Germinal center (tissue), 1 donor: ENCODE measurements at places on chromosomes 6 and 20.

DNA sequence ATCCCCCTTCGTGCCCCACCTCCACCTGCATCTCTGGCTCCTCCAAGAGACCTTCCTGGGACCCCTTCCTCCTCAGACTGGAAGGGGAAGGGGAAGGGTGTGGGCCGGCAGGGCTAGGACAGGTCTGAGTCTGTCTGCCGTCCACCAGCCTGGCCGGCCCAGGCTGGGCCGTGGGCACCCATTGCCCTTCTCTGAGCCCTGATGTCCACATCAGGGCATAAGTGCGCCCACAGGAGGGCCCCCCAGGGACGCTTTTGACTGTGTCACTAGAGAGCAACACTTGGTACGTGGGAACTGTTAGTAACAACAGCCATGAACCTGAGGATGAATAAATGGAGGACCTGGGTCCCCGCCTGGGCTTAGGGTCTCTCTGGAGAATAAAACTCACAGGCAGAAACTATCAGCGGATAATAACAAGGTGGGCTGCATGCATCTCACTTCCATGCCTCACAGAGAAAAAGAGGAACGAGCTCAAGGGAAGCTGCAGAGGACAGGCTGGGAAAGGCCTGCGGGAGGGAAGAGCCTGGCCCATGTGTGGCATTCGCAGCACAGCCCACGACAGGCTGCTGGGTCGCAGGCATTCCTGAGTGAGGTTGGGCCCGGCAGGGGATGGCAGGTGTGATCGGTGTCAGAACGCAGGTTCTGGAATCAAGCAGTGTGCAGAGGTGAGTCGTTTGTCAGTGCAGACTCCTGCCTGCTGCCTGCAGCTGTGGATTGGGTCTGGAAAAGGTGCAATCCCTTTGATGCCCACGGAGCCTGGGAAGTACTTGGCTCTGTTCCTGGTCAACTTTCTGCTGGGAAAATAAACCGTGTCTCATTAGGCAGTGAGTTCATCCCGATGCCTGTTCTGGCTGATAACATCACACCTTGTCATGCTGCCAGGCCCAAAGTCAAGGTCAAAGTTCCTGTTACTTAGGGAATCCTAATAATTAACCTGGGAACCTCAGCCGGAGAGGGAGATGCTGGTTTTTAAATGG is 60.9 kb downstream of the BCAS4 start:
- no peak for DNase-seq

GRCh38 chr20:31475472-31476293 is 595 bp downstream of the REM1 start:
- DNase-seq: no peak

- DNase-seq: peak; percentile 33
Measured at GRCh38 chr6:150633486-150633834, 33.8 kb downstream of the PLEKHG1 start.

- DNase-seq: no peak
Measured at GRCh38 chr20:48335308-48336050, 492.3 kb downstream of the PREX1 start.

- DNase-seq: no peak
Measured at GRCh38 chr6:119308048-119308570, 41.5 kb downstream of the MAN1A1 start.

DNA sequence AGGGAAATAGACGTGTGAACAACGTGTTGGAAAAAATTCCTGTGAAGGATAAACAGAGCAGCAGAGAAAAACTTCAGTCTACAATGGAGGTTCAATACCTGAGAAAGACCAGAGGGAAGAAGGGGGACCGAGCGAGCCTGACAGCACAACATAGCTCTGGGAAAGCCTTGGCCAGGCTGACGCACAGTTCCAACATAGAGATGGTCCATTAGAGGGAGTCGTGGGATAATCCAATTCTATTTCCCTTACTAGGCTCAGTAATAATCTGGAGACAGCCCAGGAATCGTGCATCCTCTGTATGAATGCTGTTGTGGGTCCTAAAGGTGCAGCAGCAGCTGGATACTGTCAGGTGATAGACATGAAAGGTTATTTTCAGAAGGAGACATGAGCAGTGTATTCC is 370.8 kb upstream of the BTBD3 start:
- DNase-seq: no peak

- no peak for DNase-seq
Measured at GRCh38 chr6:26045928-26046368, 41.3 kb upstream of the HFE start.

- no peak for DNase-seq
Measured at GRCh38 chr6:108294297-108294726, 542 bp upstream of the AFG1L start.

- no peak for DNase-seq
Measured at GRCh38 chr20:6629564-6629963, 137.9 kb upstream of the BMP2 start.

GRCh38 chr6:135018941-135019340 is 35.7 kb downstream of the HBS1L start:
- no peak for DNase-seq

- no peak for DNase-seq
Measured at GRCh38 chr20:31596831-31597480, 8.1 kb upstream of the ID1 start.

DNA sequence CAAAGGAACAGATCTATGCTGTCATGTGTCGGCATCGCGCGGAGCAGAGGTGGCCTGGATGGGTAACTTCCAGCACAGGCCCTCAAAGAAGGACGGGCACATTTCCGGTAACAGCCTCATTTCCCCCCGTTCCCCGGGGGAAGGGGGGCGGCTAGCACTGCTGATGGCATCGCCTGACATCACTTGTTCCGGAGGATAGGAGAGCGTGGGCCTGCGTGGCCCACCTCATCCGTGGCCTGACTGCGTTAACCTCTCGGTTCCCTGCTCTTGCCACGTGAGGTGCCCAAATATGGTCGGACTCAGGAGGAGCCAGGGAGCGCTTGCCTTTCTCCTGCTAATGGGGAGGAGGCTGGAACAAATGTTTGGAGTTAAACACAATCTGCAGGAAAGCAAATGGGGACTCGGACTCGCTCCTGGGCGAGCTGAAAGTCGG is at the start of gene AKAP12:
TSS of gene AKAP12 (plus strand) at position 365 of the 433 bp plus-strand sequence. CDS start 596 bp downstream, outside the sequence.
- DNase-seq: no peak

GRCh38 chr6:5450073-5450472 is 188.8 kb downstream of the FARS2 start:
- DNase-seq: no peak

DNA sequence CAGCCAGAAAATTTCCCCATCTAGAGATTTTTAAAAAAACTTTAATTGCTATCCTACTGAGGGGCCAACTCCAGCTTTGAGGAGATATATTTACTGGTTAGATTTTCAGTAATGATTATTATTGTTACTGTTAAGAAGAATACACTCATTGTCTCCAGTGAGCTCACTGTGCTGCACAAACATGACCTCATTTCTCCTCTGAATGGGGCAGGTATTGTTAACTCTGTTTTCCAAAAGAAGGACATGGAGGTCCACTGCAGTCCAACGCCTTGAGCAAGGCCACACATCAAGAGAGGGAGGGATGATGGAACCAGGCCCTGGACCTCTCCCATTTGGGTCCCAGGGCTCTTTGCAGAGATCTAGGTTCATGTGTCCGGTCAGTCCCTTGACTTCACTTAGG is 13.9 kb upstream of the SCUBE3 start:
- no peak for DNase-seq

GRCh38 chr20:289693-290083 is 862 bp downstream of the C20orf96 start:
- no peak for DNase-seq

DNA sequence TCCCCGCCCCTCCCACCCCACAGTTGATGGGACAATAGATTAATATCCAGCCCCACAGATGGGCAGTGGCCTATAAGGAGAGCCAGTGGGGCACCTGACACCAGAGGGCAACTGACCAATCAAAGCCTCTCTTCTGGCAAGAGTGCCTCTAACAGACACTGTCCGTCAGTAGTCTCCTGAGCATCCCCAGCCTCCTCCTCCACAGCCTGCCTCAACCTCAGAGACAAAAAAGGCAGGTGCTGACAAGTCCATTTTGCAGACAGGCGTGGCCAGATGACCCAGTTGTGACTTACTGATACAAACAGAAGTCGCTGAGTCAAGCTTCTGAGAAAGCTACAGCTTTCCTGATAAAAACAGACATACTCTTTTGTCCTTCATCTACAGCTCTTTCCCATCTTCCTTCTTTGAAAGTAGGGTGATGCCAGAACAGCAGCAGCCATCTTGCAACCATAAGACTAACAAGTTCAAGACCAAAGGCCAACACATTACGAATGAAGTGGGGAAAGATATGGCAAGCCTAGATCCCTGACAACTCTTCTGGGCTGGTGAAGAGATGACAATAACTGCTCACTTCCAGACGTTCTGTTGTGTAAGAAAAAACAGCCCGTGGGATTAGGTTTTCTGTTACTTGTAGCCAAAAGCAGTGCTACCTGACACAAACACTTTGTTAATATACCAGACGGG is 12.3 kb downstream of the PPIL1 start:
- DNase-seq: no peak

DNA sequence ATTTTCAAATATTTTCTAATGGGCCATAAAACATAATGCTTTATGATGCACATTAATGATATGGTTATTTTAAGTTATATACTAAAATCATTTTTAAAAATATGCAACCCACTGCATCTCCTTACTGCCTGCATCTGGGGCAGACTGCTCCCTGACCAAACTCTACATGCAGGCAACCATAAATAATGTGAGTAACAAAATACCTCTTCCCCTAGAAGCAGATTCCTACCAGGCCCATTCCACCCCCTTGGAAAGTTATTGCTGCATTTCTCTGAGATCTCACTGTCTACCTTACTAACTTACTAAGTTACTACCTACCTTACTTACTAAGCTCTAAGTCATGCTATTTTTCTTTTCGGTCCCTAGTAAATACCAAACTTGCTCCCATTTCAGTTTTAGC is 71.8 kb downstream of the ATG5 start:
- no peak for DNase-seq

- DNase-seq: no peak
Measured at GRCh38 chr6:37134036-37134395, 35.9 kb upstream of the PIM1 start.

DNA sequence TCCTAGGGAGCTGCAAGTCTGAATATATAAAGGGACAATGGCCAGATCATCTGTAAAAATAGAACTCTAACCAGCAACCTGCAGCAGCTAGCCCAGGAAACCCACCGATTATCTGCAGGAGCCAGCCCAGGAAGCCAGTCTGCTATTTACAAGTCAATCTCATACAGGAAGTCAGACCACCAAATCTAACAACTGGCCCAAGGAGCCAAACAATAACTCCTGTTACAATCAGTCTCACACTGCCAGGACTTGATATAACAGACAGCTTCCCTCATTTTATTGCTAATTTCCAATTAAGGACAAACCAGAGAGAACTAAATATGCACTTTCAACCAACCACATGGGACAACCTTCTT is 14.4 kb upstream of the RIN2 start:
- no peak for DNase-seq

DNA sequence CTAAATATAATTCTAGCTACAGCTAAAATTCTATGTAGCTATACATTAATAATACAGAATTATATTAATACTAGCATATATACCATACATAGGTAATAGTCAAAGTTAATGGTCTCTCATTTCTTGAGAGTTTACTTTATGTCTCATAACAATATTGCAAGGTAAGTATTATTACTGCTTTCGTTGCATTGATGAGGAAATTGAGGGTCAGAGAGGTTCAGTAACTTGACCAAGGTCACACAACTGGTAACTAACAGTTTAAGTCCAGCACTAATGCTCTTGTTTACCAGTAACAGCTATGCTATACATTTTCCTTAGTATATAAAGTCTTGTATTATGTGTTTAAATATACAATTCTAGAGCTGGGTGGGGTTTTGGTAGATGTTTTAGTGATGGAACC is 67.6 kb downstream of the AFG1L start:
- DNase-seq: no peak

DNA sequence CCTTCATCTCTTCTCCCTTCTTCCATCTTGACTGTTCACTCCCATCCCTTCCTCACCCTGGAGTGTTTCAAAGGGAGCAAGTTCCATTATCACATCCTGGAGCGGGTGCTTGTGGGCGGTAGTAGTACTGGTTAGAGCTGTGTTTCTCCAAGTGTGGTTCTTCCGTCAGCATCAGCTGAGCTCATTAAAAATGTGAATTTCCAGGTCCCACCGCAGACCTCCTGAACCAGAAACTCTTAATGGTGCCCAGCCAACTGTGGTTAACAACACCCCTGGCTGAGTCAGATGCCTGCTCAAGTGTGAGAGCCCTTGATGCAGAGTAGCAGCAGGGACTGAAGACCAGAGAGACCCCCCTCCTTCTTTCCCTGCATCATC is 24.4 kb downstream of the ANGPT4 start:
- DNase-seq: peak; percentile 12

DNA sequence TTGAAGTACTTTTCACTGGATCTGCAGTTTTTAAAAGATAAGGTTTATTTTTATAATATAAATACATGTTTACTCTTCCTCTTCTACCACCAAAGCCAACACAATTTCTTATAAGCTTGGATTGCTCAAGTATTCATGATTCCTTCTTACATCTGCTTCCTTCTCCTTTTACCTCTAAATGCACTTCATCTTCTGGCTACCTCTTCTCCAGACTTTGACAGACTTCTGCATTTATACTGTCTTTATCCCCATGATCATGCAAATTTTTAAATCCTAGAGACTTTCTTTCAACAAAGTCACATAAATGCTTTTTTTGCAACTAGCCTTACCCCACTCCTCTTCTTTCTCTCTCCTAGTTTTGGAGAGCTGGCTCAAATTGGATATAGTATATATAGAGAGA is 142.9 kb downstream of the TFAP2B start:
- no peak for DNase-seq

- DNase-seq: no peak
Measured at GRCh38 chr6:41966961-41967311, 25.3 kb upstream of the CCND3 start.

DNA sequence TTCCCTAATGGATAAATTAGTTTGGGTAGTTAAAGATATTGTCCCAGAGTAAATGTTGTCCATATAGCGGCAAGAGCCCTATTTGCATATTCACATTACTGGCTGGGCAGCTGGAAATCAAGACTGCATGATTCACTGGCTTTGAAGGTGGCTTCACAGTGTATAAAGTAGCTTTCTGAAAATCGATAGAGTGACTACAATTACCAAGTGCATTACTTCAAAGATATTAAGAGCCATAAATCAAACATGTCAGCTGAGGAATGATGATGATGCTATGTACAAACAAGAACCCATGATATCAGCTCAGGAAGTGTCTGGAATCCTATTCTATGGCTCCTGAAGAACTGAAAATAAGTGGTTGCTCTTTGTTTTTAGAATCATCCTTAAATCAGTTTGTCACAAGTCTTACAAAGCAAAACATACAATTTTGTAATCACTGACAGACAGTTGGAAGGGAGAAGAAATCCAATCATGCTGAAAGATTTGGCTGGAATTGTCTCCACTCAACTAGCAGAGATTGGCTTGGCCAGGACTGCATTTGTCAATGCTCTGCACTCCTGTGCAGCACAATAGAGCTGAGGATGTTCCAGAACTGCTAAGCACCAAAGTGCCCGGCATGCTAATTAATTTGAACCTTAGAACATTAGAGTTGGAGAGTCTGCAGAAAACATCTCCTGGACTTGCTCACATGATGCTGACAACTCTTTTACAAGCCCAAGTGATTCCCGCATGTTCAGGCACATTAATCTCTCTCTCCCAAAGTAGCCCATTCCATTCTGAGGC is 77.9 kb upstream of the B3GAT2 start:
- no peak for DNase-seq
